GM23248 (cell line): ENCODE measurements at places on chromosomes 5 and 9. TPM values are rescaled to one million over a fixed set of nuclear protein-coding genes. Genes with fewer than 3 reads are reported as not detected.

FABP6 gene
- not detected in 2 replicates for total RNA-seq

ELAVL2 gene
- not detected in 2 replicates for total RNA-seq

PCDHA13 gene
- total RNA-seq: not detected in 2 replicates

SVEP1 gene
- total RNA-seq: 47.3 and 50.5 TPM in 2 replicates

FSTL4 gene
- total RNA-seq: not detected in 2 replicates

CCNI2 gene
- not detected in 2 replicates for total RNA-seq

STPG3 gene
- total RNA-seq: not detected in 2 replicates

SURF4 gene
- total RNA-seq: 638 and 670 TPM in 2 replicates

- DNase-seq: no peak
Measured at GRCh38 chr5:82754759-82755158, 322.4 kb downstream of the TMEM167A start.

GRCh38 chr5:149664083-149664482 is 66.0 kb upstream of the PPARGC1B start:
- DNase-seq: no peak

GRCh38 chr5:76521240-76521758 is 101.9 kb downstream of the F2RL2 start:
- DNase-seq: peak; percentile 77

DNA sequence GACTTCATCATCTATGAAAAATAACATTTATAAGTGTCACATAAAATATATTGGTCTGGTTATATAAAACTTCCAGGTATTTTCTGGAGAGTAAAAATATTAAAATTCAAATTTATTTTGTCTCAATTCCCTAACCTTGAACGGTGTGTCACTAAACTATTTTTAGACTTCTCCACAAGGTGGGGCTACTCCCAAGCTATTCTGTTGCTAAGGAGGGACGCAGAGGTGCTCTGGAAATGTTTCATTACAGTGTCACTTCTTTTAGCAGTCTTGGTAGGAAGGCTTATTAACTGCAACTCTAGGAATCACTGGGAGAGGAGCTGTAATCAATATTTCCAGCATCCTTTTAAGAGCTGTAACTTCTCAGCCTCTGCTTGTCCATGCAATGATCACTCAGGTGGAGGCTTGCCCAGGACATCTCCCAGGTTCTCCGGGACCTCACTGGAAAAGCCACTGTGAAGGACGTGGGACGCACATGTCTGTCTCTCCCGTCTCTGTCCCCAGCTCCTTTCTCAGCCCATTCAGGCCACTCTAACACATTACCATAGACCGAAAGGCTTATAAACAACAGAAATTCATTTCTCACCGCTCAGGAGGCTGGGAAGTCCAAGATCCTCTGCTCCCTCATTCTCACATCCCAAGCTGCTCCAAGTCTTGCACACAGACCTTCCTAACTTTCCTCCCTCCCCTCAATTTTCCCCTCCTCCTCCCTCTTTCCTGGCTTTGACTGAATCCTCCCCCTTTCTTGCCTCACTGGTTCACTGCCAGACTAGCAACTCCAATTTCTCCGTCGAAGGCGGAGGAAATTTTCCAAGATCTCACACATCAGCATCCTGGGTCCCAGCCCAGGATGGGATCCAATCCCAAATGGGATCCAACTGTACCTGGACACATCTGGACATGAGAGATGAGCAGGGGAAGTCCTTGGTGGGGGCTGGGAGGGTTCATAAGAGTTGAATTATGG is 32.7 kb upstream of the DNAH5 start:
- DNase-seq: peak; percentile 72

DNA sequence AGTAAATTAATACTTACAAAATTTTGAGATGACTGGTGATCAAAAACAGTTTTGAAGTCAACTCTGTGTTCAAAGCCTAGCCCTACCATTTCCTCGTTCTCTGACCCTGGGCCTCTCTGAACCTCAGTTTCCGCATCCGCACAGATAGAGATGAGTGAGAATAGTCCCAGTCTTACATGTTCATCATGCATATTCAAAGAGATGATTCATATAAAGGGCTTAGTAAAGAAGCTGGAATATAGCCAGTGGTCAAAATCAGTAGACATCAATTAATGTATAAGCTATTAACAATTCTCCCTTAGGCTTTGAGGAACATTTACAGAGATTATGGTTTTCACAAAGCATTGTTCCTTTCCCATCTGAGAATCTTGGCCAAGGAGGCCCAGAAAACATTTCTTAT is 250.6 kb downstream of the SPOCK1 start:
- DNase-seq: peak; percentile 33

DNA sequence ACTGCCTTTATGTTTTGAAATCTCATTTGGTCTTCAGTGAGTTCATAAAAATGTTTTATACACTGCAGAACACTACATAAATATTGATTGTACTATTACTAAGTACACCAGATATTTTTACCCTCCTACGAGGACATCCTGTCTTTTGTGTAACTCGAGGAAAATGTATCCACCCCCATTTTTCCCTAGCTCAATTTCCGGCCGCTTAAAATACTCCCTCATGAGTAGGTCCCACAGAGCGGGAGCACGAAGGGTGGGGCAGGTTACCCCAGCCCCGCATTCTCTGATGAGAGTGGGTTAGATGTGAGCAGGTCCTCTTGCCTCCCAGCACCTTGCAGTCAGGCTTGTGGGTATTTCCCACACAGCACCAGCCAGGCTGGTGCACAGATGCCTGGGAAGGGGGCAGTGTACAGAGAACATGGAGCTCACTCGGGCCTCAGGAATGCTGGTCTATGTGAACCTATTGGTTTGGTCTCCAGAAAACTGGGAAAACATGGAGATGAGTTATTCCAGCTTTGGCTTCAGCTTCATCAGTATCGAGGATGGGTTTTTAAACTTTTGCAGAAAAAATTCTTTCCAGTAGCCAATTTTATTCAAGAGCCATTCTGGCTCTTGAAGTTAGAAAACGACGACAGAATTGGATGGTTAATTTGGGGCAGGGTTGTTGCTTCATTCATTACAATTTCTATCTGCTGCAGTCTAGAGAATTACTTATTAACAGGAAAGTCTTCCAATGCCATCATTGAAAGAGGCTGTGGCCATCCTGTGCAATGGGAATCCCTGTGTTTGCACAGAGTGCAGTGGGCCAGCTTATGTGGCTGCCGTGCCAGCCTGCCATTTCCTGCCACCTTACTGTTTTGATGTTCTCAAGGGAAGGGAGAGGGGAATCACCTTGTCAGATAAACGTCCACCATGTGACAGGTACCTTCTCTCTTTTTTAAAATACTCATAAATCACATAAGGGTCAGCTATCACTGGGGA is 73.2 kb downstream of the WDR41 start:
- peak; percentile 30 for DNase-seq

GRCh38 chr5:76715736-76716455 is at the start of gene F2R:
Gene F2R (plus strand): TSS chr5:76716126. CDS start chr5:76716308, 182 bp downstream.
- peak; percentile 74 for DNase-seq

GRCh38 chr5:135978212-135978631 is 23.4 kb upstream of the LECT2 start:
- no peak for DNase-seq

DNA sequence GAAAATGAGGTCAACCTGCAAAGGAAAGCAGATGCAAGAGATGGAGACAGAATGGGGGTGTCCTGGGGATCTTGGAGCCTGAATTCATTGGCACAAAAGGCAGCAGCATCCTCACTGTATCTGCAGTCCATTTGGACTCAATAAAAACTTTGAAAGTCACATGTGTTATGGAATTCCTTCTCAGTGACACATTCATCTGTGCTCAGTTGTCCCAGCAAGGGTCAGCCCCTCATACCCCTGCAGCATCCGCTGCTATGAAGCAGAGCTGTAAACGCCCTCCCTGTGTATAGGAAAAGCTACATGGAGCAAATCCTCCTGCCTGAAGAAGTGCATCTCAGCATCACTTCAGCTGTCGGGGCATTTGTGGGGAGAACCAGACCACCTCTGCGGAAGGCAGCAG is 14.5 kb upstream of the RARS1 start:
- peak; percentile 71 for DNase-seq

GRCh38 chr5:132368186-132368585 is 1.3 kb upstream of the SLC22A5 start:
- DNase-seq: no peak

DNA sequence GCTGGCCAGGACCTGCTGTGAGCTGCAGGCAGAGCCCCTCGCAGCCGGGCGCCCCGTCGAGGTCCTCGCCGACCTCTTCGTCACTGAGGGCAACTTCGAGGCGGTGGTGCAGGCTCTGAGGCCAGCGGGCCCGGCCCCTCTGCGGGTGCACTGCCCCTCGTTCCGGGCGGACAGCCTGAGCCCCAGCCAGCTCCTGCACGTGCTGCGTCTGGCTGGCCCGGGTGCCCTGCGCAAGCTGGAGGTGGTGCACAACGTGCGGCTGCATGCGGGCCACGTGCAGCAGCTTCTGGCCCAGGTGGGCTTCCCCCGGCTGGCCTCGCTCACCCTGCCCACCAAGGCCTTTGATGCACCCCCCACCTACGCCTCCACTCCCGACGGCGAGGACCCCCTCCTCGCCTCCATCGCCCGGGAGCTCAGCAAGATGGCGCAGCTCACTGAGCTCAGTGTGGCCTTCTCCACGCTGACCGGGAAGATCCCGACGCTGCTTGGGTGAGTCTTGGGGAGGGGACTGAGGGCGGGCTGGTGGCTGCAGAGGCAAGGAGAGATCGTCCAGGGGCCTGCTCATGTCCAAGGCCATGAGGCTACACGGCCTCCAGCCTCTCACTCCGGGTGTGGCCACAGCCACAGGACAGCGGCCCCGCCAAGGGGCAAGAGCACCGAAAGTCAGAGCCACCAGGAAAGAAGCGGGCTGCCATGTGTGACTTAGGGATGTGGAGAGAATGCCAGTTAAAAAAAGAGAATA is 825 bp downstream of the LRRC14B start:
- DNase-seq: no peak

GRCh38 chr5:106963630-106964029 is 707.1 kb downstream of the EFNA5 start:
- no peak for DNase-seq

GRCh38 chr9:93376411-93376810 is 75.1 kb upstream of the FAM120A start:
- no peak for DNase-seq

DNA sequence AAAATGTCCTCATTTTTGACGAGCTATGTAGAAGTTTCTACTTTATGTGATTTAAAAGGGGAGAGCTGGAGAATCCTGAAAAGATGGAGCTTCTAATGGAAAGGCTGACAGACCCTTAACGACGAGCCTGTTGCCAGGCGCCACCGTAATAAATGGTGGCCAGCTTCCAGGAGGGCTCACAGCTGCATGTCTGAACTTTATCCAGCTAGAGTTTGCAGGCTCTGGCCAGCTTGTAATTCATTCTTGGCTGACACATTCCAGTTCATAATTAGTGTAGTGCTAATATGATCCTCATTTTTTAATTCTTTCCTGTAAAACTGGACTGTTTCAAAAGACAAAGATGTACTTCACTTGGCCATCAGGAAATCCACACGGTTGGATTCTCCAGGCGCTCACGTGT is 246.7 kb downstream of the GAS1 start:
- DNase-seq: peak; percentile 66
